Activated CD4-positive, alpha-beta T cell treated with anti-CD3 and anti-CD28 coated beads, Interleukin-2, amount 50 U/mL, for 4 hours (primary cell): ENCODE measurements at places on chromosomes 7 and 10.

DNA sequence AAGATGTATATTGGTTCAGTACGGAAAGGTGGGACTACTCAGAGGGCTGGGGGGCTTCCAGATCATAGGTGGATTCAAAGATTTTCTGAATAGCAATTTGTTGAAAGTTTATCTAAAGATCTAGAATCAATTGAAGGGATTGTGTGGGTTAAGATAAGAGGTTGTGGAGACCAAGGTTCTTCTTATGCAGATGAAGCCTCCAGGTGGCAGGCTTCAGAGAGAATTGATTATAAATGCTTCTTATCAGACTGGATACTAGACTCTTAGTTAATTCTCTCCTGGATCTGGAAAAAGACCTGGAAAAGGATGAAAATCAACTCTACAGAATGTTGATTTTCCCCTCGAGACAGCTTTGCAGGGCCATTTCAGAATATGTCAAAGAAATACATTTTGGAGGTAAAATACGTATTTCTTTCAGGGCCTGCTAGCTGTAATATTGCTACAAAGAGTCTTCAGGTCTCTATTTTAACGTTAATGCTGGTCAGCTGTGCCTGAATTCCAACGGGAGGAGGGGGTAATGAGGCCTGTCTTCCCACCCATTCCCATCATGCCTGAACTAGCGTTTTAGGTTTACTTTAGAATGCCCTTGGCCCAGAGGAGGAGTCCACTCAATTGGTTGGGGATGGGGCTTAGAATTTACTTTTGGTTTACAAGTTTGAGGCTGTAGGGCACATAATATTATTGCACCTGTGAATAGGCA lies 12.8 kb upstream of the GPR15LG start:
- DNase-seq, result no peak

- DNase-seq, result no peak
Observed at GRCh38 chr10:97483921-97484320, 14.3 kb downstream of the MMS19 start.

GRCh38 chr10:117424883-117425649 lies 49.8 kb upstream of the PDZD8 start:
- DNase-seq, result no peak

GRCh38 chr10:3682745-3683144 lies 102.3 kb downstream of the KLF6 start:
- DNase-seq, result no peak

GRCh38 chr10:20041931-20042330 lies 225.7 kb downstream of the PLXDC2 start:
- DNase-seq, result no peak

- DNase-seq, result no peak
Observed at GRCh38 chr10:69246036-69246435, 25.9 kb downstream of the HKDC1 start.

DNA sequence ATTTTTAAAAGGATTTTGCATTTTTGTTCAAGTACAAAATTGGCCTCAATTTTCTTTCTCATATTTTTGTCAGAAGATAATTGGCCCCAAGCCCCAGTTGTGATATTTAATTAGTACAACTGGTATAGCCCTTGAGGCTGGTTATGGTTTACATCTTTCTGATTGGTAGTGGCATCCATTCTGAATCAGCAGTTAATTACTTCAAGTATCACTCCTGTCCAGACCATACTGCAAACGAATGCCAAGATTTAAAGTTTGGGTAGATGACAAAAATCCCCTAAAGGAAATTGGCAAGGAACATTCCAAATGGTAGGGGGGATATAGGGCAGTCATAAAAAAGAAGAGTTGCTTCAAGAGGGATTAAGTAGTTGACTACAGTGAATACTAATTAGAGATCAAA lies 23.1 kb downstream of the MYPN start:
- DNase-seq, result no peak

DNA sequence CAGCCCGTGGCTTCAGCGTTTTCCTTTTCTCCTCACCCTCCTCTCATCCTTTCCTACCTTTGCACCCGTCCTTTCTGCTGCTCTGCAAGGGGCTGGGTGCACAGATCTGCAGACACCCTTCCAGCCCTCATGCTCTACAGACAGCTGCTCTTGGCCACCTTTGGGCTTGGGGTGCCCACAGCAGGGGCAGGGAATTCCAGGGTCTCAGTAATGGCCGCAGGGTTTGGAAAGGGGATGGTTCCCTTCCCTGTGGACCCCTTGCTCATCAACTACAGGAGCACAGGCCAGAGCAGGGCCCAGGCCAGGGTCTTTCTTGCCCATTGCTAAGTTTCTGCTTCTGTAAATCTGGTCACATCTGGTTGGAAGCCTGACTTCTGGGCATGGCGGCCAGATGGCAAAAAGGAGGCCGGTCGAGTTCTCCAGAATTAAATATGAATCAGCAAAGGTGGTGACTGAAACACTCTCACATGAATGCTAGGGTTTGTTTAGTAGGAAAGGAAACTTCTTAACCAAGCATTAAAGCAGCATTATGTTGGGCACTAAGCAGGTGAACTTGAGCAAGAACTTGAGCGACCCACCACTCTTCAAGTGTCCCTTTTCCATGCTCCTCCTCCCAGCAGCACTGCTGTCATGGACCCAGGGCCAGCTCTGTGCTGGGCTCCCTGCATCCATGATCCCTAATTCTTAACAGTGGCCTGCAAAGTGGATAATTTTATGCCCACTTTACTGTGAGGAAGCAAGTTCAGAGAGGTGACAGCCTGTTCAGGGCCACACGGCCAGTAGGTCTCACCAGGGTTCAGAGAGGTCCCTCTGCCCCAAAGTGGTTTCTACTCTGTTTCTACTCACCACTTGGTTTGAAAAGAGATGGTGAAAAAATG lies 1.5 kb downstream of the ECHDC3 start:
- no peak for DNase-seq

GRCh38 chr10:48541144-48541795 lies 63.6 kb downstream of the ARHGAP22 start:
- no peak for DNase-seq

- DNase-seq, result no peak
Observed at GRCh38 chr10:88437411-88437810, 145.7 kb downstream of the RNLS start.

GRCh38 chr7:26180792-26181198 lies 19.8 kb downstream of the HNRNPA2B1 start:
- no peak for DNase-seq

DNA sequence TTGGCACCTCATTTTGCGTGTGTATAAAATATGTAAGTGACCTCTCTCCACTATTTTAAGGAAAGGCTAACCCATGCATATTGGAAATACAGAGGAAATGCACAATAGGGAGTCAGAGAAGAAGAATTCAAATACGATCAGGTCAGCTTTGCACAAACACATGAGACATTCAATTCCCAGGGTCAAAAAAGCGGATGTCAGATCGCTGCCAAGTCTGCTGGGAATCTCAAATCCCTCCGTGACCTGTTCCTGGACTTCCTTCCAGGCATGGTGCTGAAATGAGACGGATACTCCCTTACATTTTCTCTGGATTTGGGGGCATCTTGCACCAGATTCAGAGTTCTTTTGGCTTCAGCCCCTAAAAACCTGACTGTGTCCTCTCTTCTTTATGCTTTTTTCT lies 91.9 kb upstream of the PRKCQ start:
- DNase-seq, result no peak

DNA sequence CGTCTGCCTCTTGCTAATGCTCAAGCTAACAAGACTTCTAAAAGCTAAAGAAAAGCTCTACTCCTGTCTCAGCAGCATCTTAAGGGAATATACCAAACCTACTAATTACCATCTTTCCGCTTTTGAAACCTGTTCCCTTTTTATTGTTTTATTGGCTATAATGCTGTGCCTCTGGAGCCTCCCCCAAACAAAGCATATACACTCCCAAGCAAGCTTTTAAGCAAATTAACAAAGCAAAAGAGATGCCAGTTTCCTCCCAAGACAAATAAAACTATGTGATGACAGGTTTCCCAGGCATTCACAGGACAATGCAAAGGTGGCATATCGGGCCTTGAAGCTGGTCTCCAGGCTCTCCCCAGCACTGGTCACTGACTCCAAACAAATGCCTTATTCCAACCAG lies 52.9 kb downstream of the SLC37A3 start:
- no peak for DNase-seq

- DNase-seq, result no peak
Observed at GRCh38 chr10:93746844-93747284, 10.9 kb upstream of the LGI1 start.

DNA sequence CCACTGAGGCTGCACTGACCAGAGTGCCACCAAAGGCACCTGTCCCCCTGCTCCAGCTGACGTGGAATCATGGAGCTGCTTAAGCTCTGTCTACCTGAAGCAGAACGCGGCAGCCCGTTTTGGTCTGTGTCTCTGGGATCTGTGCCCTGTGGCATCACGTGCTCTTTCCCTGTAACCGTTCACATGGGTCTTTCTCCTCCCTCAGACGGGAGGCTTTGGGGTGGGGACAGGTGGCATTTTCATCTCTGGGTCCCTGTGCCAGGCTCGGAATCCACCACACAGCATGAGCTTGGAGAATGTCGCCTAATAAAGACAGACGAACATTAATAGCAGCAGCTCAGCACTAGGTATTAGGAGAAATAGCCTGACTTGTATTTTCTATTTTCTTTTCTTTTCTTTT lies 1.6 kb upstream of the ADAP1 start:
- DNase-seq, result no peak

DNA sequence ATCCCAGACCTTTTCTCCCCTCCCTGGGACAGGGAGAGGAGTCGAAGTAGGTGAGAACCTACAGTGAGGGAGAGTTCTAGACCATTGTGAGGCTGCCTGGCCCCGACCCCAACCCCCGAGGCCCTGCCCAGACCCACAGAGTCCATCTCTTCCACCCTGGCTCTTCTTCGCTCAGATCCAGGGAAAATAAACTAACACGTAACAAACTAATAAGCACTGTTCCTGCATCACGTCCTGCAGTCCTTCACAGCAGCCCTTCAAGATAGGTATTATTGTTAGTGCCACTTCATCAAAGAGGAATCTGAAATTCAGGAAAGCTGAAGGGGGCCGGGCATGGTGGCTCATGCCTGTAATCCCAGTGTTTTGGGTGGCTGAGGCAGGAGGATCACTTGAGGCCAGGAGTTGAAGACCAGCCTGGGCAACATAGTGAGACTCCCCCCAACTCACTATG lies at the start of gene SPACDR:
SPACDR (minus strand) TSS at position 51 of the 451 bp plus-strand sequence. CDS start 235 bp downstream, outside the sequence.
- no peak for DNase-seq

GRCh38 chr10:17652585-17652984 lies 8.6 kb downstream of the STAM start:
- DNase-seq, result no peak

- no peak for DNase-seq
Observed at GRCh38 chr7:132576721-132577085, 433 bp upstream of the PLXNA4 start.

GRCh38 chr10:35896001-35896400 lies 253.9 kb upstream of the FZD8 start:
- no peak for DNase-seq

DNA sequence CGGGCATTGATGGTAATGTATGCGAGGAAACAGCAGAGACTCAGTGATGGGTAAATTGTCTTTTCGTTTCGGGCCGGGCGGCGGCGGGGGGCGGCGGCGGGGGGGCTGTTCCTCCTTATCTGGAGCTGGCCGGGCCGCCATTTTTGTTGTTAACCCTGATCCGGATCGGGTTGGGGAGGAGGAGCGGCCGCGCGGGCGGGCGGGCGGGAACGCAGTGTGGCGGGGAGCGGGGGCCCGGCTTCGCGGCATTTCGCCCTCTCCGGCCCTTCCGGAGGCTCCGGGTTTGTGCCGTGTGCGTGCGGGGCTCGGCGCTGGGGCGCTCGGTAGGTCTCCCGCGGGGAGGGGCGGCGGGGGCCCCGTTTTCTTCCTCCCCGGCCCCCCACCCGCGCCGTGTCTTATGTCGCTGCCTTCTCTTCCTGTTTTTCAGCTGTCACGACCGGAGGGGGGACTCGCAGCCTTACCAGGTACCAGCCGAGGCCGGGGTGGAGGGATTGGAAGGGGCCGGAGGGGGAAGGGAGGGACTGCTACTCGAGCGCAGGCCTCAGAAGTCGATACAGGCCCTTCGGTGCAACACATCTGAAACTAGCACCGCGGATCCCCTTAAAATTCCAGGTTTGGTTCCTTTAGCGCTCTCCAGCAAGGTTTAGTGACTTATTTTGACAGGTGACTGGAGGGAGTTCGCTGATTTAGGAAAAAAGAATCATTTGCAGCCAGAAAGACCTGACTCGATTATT lies 820 bp downstream of the WAC start:
- DNase-seq, result peak; percentile 62
